ENCODE measurements at places on chromosomes 1 and 21.

GRCh38 chr1:116570358-116571214 is at the start of gene CD58:
CD58 (minus strand) TSS chr1:116571026; CDS start chr1:116570972, 54 bp downstream.
- peak; percentile 74 for DNase-seq

- DNase-seq: no peak
Observed at GRCh38 chr1:242946206-242946605, 308.9 kb downstream of the CEP170 start.

DNA sequence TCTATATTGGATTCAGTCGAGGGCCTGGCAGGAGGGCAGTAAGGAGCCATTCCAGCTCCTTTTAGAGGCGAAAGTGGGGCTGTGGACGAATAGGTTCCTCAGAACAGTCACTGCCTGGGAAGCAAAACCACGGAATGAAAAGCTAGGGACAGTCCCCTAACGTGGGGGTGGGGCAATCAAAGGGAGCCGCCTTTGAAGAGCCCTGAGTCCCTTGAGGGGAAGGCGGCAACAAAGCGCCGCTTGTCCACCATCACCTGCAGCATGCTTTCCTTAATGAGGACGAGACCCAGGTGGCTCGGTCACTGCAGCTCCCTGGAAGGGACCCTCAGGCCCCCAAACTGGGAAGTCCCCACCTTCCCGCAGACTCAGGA is 184.7 kb downstream of the ETS2 start:
- DNase-seq: no peak

DNA sequence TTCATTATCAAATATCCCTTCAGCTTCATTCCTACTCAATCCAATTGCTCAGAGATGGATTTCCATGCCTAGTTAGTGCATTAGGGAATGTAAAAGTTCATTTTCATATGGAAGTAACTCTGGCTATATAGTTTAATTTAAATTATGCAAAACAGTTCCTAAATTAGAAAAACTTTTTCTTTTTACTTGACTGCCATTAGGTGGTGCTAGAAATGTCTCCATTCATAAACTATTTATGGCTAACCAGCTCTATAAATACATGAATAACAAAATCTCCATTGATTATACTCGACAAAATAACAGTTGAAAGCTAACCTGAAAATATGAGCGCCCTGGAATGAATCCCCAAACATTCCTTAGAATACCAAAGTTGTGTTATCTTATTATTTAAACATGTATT is 311.4 kb downstream of the USH2A start:
- DNase-seq: no peak

GRCh38 chr1:215900684-215901083 is 333.6 kb downstream of the KCTD3 start:
- DNase-seq: no peak

DNA sequence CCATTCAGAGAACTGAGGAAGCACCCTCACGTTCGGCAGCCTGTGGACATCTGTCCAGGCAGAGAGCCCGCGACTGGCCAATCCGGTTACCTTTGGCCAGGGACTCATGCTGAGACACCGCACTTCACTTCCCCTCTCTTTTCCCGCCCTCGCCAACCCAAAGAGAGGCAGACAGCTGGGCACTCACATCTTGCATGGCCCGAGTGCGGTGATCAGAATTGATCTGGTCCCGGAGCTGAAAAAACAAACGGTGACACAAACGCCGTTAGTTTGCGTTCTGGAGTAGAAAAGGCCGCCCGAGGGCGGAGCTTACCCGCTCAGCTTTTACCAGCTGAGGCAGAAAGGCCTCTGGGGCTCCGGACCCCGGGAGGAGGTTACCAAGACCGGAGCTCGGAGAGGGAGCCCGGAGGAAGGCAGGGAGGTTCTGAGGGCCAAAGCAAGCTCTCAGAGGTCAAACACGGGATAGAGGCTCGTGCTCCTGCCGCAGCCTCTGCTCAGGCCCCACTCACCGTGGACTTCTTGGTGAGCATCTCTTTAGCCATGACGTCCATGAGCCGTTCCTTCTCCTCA is 376 bp downstream of the SF3A3 start:
- peak; percentile 32 for DNase-seq

DNA sequence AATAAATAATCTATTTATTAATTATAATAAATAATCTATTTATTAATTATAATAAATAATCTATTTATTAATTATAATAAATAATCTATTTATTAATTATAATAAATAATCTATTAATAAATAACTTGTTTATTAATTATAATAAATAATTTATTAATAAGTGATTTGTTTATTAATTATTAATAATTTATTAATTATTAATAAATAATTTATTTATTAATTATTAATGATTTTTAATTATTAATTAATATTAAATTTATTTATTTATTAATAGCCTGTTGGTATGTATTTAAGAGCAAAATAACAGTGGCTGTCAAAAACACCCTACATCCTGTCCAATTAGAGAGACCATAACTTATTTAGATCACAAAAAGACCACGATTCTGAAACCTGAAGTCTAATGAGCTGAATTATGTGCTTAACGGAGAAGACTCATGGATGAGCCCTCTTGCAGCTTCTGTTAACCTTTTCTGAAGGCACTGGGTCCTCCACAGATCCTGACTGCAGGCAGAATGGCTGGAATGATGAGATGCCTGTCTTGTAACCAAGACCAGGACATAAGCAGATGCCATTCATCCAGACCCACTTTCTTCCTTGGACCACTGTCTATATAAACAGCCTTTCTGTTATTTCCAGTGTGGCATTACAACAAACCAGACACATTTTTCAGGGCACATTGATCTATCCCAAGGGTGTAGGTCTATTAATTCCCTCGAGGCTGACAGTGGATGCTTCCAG is 134.2 kb downstream of the SETD4 start:
- no peak for DNase-seq

DNA sequence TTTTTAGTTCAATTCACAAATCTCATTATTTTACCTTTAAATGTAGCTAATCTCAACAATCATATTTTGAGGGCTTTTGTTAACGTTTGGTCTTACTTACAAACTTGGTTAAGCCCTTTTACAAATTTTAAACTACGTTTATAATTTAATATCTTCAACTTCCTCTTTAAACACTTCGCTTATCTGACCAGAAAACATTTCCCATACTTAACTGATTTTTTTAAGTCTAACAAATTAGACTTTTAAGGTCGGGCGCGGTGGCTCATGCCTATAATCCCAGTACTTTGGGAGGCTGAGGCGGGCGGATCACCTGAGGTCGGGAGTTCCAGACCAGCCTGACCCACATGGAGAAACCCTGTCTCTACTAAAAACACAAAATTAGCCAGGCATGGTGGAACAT is 300.9 kb downstream of the LMX1A start:
- DNase-seq: no peak

DNA sequence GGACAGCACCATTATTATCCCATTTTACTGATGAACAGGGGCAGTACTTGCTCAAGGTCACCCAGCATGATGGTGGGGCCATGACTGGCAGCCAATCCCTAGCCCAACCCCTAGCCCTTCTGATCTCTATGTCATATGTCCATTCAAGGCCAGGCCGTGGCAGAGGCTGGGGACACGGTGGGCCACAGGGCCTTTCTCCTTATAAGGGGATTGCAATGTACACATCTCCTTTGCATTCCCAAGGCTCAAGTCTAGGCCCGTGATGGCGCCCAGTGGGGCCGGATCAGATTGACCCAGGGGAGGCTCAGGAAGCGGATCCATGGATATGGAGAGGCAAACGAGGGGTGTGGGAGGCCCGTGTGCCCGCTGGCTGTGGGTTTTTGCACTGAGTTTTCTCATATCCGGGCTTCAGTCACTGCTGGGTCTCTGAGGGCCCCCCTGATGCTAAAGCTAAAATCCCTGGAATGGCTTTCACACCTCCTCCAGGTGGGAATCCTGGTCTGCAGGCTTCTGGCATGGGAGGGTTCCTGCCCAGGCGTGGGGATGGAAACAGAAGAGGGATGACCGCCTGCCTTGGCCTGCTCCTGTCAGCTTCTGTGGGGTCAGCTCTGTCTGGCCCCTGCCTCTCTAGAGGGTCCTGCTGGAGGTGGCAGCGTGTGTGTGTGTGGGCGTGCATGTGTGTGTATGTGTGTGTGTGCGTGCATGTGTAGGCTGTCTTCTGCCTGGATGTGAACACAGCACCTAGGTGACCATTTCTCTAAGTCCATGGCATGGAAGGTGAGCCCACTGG is 2.1 kb downstream of the MYOM3 start:
- DNase-seq: no peak

DNA sequence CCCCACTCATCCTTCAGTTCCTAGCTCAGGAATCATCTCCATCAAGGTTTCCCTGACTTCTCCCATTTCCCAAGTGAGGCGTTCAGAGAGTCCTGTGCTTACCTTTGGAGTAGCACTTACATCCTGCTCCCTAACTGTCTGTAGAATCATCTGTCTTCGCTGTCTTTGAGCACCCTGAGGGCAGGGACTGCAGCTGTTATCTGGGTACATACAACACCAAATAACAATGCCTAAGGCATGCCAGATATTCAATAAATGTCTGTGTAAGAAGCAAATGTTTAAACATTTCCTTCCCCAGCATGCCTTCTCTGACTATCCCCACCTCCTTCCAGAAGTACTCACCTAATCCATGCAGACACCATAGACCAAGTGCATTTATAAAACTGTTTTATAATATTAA is 65.4 kb downstream of the JAK1 start:
- no peak for DNase-seq

Measured in activated CD4-positive, alpha-beta T cell treated with anti-CD3 and anti-CD28 coated beads, Interleukin-2, amount 50 U/mL, for 1 hour (primary cell).